Osteoblast (primary cell): ENCODE measurements at places on chromosomes 5 and 9. TPM values are rescaled to one million over a fixed set of nuclear protein-coding genes. Genes with fewer than 3 reads are reported as not detected.

SH3GLB2 gene
- 37.3 and 38.6 TPM in 2 replicates for total RNA-seq

- no peak for DNase-seq
Observed at GRCh38 chr5:164054461-164054860, 549.0 kb downstream of the MAT2B start.

- no peak for DNase-seq
Observed at GRCh38 chr9:122236681-122237080, 7.9 kb upstream of the LHX6 start.

SERF1A gene
- 8.3 and 14.1 TPM in 2 replicates for total RNA-seq

GRCh38 chr9:119841016-119841415, 471.8 kb upstream of the BRINP1 start:
- DNase-seq: no peak
